ENCODE measurements at places on chromosomes 1 and 21.

DNA sequence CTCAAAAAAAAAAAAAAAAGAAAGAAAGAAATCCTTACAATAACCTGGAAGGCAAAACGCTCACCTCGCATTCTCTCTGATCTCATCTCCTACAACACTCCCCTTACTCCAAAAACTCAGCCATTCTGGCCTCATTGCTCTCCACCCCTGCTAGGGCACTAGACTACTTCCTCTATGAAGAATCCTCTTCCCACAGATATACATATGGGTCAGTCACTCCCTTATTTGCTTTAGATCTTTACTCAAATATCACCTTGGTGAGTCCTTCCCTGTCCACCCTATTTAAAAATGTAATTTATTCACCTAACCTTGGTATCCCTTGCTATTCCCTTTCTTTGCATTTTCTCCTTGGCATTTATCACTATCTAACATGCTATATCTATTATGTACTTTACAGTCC, 24.6 kb upstream of the KIF1B start:
- no peak for DNase-seq

GRCh38 chr1:201827321-201828216, 1.4 kb upstream of the IPO9 start:
- DNase-seq: no peak

DNA sequence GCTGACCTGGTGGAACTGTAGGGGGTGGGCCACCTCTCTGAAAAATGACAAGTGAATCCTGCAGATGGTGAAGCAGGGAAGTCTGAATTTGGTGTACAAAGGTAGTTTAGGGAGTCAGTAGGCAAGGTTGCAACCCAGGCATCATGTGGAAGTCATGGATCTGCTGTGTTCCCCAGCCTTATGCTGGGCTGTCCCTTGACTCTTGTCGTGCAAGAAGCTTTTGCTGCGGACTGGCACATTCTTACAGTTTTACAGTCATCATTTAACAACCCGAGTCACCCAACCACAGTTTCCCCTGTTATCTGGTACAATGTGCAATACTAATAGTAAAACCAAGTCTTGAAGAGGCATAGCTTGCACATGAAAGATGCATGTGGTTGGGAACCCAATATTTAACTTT, 13.2 kb downstream of the RHOU start:
- DNase-seq: no peak

GRCh38 chr1:167821969-167822685, 91.8 kb downstream of the ADCY10 start:
- no peak for DNase-seq

DNA sequence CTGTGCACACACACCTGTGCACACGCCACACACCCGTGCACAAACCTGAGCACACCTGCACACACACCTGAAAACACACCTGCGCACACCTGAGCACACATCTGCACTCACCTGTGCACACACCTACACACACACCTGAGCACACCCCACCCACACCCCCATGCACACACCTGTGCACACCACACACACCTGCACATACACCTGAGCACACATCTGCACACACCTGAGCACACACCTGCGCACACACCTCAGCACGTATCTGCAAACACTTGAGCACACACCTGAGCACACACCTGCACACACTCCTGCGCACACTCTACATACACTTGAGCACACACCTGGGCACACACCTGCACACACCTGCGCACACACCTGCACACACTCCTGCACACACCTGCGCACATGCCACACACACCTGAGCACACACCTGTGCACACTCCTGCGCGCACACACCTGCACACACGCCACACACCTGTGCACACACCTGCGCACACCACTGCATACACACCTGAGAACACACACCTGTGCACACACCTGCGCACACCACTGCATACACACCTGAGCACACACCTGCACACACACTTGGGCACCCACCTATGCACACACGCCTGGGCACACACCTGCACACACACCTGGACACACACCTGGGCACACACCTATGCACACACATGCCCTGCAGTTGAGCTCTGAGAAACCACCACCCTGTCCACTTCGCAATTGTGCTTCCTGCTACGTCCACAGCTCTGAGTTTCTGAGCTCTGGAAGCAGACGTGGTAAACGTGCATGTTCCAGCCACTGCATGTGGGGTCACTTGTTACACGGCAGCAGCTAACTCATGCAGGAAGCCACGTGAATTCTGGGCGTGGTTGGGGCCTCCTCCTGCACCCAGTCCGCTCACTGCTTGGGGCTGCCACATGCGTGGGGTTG, 8.0 kb upstream of the C1orf159 start:
- no peak for DNase-seq

GRCh38 chr1:233509526-233509925, 104.4 kb upstream of the KCNK1 start:
- no peak for DNase-seq

DNA sequence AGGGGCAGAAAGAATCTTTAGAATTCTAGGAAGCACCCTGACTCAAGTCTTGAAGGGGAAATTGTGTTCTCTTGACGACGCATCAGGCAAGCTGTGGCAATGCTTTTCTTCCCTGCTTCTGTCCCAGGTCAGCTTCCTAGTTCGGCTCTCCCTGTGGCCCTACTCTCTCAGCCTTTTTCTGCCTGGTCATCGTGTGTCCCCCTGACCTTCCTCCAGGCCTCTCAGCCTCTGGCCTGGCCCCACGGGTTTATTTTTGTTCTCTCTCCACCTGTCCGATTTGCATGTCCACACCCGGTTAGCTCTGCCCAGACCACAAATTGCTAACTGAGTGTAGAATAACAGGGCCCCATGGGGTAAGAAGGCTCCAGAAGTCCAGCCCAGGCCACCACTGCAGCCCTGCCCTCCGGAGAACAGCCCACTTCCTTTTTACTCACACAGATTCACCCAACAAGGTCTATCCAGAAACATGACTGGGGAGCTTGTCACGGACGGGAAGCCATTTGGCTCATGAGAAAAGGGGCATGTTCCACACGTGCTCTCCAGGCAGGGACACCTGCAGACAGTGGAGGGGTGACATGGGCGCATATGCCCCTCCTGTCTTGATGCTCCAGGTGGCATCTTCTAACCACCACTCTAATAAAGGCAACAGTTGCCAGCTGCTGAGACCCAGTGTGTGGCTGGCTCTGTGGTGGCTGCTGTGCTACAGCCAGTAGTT, 9.8 kb downstream of the KCNN3 start:
- DNase-seq: no peak

GRCh38 chr1:220700556-220701179, 10.5 kb downstream of the C1orf115 start:
- DNase-seq: no peak

DNA sequence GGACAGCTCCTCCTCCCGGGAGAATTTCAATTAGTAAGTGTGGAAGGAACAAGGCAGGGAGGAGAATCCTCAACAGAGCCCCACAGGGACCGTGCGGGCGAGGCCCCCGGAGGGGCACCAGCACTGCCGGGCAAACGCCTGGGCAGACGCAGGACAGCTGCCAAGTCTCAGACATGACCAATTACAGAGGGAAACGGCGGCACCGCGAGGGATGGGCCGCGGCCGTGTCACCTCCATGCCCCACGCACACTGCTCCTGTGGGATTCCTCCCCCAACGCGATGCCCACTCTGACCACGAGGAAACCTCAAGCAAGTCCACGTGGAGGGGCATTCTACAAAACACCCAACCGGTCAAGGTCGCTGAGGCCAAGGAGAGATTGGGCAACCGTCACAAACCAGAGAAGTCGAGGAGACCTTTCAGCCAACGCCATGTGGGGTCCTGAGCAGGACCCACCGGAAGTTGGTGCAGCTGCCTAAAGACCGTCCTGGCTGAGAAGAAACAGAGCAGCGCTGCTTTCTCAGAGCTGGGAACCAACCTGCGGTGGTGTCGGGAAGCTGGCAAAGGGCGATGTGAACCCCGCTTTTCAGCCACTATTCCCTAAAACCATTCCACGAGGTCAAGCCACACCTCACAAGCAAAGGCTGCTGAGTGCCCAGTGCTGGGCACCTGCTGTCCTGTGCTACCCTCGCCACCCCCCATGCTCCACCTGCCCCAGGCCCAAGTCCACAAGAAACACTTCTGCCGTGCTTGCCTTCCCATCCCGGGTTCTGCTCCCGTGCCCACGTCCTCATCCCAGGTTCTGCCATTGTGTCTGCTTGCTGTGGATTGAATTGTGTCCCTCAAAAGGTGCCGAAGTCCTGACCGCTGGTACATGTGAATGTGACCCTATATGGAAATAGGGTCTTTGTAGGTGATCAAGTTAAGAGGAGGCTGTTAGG, 1.4 kb upstream of the KRTAP10-4 start:
- DNase-seq: no peak

DNA sequence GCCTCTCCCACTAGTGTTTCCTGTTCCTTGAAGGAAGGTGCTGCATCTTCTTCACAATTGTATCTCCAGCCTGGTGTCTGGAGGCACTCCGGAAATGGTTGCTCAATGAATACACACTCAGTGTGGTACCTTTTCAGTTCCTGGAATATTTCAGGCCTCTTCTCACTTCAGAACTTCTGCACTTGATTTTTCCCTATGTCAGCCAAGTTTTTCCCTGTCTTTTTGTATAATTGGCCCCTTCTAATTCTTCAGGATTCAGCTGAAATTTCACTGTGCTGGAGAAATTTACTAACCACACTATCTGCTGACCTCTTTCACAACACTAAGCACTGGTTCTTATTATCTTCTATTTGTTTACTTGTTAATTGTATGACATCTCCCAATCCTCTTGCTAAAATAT, 61.2 kb upstream of the MAP10 start:
- no peak for DNase-seq

GRCh38 chr1:241579434-241579833, 47.3 kb downstream of the KMO start:
- DNase-seq: no peak

DNA sequence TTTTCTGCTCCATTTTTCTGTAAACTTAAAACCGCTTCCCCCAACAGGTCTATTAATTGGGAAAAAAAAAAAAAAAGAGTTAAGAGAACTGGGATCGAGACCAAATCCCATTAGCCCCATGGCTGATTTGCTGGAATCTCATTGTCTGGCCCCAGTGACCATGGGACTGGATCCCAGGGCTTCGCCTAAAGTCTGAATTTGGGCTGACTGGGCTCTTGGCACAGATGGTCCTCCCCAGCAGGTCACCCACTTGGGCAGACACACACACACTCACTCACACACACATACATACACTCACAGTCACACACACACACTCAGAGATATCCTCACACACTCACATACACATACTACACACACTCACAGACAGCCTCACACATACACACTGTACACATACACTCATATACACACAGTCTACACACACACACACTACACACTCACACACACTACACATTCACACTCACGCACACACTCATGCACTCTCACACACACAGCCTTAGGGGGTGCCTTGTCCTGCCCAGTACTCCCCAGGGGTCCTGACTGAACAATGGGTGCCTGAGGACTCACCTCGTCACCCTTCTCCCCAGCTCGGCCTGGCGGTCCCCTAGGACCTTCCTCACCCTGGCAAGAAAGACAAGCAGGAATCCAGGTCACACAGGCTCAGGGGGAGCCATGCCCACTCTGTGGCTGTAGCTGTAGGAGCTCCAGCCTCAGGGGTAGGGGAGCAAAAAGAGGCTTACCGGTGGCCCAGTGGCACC, 7.5 kb downstream of the COL9A2 start:
- no peak for DNase-seq

- no peak for DNase-seq
These were observed 10.3 kb downstream of the KCNN3 start for GRCh38 chr1:154859786-154860155.

DNA sequence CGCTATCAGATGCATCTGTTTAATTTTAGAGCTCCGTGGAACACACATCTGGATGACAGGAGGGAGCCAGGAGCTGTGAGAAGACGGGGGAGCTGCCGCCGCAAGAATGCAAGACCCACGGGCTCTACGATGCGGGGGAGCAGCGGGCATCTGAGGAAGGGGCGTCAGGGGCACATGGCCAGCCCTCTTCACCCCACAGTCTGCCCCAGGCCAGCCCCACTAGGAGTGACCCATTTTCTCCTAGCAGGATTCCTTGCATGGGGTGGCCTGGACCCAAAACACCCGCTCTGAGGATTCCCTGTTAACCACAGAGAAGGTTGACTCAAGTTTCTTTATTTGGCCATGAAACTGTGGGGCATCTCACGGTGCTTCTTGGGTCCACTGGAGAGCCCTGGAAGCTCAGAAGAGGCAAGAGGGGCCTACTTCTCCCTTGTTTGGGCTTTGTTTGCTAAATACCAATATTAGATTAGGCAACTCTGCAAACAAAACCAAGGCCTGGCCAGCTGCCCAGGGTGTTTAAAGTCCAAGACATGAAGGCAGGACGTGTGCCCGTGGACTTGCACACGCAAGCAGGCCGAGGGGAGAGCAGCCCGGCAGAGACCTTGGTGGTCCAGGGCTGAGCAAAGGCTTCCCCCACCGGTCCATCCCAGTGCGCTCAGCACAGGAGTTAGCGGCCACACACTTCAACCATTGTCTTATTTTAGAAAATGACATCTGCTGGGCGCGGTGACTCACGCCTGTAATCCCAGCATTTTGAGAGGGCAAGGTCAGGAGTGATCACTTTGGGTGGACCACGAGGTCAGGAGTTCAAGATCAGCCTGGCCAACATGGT, 89.8 kb downstream of the DHRS3 start:
- DNase-seq: no peak

GRCh38 chr1:236489710-236490377, 33.9 kb upstream of the LGALS8 start:
- no peak for DNase-seq
